Muscle of leg (tissue), 16 donors: ENCODE measurements at places on chromosomes 2 and 18.

- no peak for DNase-seq
Measured at GRCh38 chr2:59458800-59459199, 1094.7 kb downstream of the BCL11A start.

GRCh38 chr2:112577756-112578155 is 6.7 kb upstream of the CHCHD5 start:
- DNase-seq: peak; percentile 62

- DNase-seq: no peak
Measured at GRCh38 chr2:63665091-63665490, 76.3 kb downstream of the MDH1 start.

DNA sequence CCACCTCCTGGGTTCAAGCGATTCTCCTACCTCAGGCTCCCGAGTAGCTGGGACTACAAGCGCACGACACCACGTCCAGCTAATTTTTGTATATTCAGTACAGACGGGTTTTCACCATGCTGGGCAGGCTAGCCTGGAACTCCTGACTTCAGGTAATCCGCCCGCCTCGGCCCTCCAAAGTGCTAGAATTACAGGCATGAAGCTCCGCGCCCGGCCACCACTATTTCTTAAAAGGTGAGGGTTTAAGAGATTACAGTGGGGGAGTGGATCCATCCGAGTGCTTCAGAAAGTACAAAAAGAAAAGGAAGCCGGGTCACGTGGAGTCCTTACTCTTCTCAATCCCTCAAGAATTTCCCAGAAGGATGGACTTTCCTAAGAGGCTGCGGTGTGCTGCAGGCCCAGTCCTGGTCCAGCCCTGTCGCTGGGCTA is 146.9 kb downstream of the ANKRD44 start:
- DNase-seq: no peak

DNA sequence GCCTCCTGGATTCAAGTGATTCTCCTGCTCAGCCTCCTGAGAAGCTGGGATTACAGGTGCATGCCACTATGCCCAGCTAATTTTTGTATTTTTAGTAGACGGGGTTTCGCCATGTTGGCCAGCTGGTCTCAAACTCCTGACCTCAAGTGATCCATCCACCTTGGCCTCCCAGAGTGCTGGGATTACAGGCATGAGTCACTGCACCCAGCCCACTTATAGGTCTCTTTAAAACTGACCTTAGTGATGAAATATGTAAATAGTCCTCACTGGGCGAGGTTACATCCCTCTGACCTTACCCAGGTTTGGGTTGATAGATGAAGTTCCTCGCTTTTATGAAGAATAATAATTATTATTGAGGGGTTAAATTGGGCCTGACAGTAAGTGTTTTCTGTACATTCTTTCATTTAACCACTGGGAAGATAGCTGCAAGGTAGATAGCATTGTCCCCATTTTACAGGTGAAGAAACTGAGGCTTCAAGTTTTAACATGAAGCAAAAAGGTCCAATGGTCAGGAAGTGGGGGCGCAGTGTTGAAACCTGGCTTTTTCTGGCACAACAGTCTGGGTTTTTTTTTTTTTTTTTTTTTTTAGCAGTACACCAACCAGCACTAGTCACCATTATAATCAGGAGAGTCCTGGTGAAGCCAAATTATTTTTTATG is 174.8 kb upstream of the EPAS1 start:
- DNase-seq: no peak

GRCh38 chr18:40259115-40259835 is 1695.8 kb upstream of the PIK3C3 start:
- DNase-seq: peak; percentile 92

DNA sequence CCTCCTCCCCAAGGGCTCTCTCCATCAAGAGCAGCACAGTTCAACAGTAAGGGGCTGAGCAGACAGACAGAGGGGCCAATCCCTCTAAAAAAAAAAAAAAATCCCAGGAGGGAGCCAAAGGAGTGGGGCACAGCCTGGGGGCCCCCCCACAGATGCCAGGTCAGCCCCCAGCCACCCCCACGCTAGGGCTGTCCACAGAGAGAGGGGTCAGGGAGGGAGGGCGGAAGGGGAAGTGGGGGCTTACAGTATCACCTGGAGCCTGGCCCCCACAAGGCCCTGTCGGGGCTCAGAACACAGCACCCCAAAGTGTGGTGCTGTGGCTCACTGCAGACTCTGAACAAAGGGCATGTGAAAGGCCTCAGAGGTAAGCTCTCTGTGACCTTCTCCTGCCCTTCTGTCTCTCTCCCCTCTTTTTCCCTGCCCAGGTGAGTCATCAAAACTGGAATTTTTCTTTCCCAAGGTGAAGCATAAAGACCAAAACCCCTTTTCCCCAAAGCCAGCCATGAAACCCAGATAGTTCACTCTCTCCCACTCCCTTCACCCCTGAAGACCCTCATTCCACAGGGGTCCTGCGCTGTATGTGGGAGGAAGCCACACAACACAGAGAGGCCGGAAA is 13.9 kb downstream of the BIN1 start:
- DNase-seq: no peak

- peak; percentile 25 for DNase-seq
Measured at GRCh38 chr2:81942876-81943275, 1638.3 kb upstream of the LRRTM1 start.

- DNase-seq: peak; percentile 73
Measured at GRCh38 chr2:180456801-180457200, 449.7 kb upstream of the CWC22 start.

GRCh38 chr18:61889541-61889940 is 3.3 kb downstream of the RNF152 start:
- DNase-seq: no peak

DNA sequence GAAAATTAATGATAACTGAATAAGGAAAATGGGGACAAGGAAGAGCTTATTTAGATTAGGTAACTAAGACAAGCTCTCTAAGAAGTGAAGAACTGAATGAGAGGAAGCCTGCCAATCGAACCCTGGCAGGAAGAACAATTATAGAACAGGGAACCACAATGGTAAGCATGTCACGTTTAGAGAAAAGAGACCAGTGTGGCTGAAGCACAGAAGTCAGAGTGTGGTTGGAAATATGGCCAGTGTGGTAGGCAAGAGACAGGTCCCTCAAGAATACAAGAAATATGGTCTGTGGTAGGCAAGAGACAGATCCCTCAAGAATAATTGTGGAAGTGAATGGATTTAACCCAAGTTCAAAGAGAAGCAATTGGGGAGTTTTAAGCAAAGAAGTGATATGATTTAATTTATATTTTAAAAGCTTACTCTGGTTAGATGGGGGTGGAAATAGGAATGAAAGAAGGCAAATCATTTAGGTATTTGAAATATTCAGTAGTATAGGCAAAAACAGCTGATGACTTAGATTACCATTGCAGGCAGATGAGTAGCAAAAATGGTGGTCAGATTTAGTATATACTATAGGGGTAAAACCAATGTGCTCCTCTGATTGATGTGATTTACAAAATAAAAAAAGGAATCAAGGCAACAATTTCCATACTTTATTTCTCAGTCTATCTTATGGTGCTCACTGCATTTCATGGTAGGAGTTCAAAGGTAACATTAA is 38.8 kb upstream of the ERMN start:
- no peak for DNase-seq

GRCh38 chr18:75297731-75298130 is 87.1 kb downstream of the TSHZ1 start:
- peak; percentile 91 for DNase-seq

DNA sequence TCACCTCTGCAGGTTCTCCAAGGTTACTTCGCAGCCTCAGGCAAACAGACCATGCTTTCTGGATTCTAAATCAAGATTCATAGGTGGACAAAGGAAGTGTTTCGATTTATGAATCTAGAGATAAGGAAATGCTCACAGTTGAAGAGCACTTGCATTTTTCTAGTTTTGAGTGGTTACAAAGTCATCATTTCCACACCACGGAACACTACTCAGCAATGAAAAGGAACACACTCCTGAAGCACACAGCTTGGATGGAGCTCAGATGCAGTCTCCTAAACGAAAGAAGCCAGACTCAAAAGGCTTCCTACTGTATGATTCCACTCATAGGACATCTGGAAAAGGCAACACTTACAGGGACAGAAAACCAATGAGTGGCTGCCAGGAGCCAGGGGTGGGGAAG is 31.7 kb downstream of the SDC1 start:
- DNase-seq: no peak

GRCh38 chr2:79994161-79994560 is 310.4 kb downstream of the LRRTM1 start:
- no peak for DNase-seq

- no peak for DNase-seq
Measured at GRCh38 chr2:6656633-6657032, 209.1 kb downstream of the CMPK2 start.

- DNase-seq: peak; percentile 97
Measured at GRCh38 chr2:238320246-238320647, at the start of gene TRAF3IP1. TRAF3IP1 (plus strand) TSS chr2:238320518; CDS start chr2:238320663, 145 bp downstream.

GRCh38 chr2:208608122-208608835 is 201.7 kb downstream of the PTH2R start:
- DNase-seq: no peak

- peak; percentile 39 for DNase-seq
Measured at GRCh38 chr2:180559771-180560170, 420.6 kb upstream of the UBE2E3 start.

- DNase-seq: peak; percentile 87
Measured at GRCh38 chr18:4455113-4455811, at the start of gene DLGAP1. DLGAP1 (minus strand) TSS chr18:4455307.

DNA sequence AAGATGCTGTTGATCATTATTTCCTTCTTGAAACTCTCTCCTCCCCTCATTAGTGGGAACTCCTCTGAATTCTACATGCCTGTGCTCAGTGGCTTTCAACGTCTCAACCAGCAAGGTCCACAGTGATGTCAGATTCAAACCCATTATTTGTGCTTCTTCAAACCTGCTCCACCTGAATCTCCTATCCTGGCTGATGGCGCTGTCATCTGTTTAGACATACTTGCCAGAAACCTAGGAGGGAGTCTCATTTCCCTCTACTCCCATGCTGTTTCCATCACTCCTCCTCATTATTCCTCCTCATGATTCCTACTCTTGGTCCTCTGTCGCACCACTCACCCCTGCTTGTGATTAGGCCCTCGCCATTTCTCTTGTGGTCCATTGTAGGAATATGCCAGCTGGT is 2.9 kb upstream of the LPIN2 start:
- no peak for DNase-seq

DNA sequence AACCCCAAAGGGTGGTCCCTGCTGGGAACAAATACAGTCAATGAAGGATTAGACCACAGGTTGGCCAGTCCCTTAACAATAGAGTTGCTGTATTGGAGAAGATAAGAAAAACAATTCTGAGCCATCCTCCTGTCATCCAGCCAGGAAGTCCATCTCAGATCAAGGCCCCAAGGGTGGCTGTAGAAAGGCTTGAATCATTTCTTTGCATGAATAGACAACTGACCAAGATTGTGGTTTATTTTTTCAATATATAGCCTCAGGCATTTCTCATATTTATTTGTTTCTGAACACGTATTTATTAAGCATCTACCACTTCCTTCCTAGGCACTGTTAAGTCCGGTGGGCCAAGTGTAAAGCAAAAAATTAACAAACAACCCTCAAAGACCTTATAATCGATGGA is 274.4 kb upstream of the SLC14A2 start:
- DNase-seq: no peak

DNA sequence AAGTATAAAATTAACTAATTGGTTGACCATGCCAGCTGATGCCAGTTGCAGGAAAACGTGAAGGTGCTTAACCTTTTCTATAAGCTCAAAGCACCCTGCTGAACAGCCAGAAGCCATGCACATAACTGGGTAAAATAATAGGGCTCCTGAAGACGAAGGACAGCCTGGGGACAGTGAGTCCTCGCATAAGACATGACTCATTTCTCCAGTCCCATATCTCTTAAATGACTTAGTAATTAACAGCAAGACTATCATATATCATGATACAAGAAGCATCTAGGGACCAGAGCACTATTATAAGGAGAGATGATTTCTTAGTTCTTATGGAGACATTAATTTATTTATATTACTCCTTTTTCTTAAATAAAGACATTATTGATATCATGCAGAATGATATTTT is 100.5 kb upstream of the DOK6 start:
- DNase-seq: no peak

- DNase-seq: no peak
Measured at GRCh38 chr2:63662028-63662804, 73.5 kb downstream of the MDH1 start.

DNA sequence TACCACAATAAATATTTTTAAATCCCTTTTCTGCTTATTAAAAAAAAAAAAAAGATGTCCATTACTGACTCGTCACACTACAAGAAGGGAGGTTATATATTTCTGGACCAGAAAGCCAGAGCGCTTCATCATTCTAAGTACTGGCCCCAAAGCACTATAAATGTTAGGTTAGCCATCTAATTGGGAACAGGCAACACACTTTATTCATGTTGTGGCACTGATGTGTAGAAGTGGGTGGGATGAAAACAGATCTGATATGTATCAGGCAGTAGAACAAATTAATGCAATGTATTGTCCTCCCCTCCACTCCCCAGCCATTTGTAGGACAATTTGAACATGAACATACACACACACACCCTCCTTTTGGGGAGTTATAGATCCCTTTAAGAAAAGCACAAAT is 24.4 kb downstream of the LANCL1 start:
- no peak for DNase-seq

- DNase-seq: peak; percentile 77
Measured at GRCh38 chr18:48928787-48929186, 22.0 kb downstream of the SMAD7 start.

DNA sequence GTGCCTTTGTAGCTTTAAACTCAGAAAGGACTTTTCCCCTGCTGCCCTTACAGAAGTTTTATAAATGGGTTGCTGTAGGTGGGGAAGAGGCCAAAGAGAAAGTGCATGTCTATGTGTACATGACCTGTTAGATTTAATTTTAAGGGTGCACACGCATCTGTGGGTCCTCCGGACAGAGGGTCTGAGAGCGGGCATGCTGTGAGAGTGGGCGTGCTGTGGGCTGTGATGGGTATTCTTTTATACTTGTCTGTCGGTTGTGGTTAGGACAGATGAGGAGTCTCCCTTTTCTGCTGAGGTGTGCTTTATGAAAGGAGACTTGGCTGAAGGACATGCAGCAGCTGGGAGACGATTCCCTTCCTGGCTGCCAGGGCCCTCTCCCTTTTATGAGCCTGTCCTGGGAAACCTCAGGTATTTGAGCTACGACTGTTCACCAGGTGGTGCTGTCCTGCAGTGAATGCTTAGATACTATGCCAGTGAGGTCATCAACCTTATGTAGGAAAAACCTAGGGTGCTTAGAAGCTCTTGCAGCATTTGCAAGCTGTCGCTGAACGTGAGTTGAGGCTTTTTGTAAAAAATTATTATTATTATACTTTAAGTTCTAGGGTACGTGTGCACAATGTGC is 67.5 kb downstream of the TANC1 start:
- DNase-seq: peak; percentile 56

DNA sequence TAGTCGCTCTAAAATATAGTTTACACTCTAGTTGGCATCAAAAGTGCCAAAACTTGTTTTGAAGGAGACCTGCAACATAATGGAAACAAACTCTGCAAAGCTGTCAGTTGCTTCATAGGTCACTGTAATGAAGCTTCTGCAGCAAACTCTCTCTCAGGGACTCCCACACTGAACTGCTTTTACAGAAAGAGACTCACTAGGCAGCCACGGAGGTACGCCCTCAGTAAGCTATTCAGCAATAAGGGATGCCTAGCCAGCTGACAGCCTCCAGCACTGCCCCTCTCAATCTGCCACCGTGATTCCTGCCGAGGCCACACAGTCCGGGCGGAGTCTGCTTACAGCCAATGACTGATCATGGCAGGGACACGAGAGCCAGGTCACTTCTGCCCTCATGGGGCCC is 51.1 kb downstream of the COLEC12 start:
- peak; percentile 38 for DNase-seq

- DNase-seq: peak; percentile 30
Measured at GRCh38 chr2:105691947-105692390, 52.7 kb upstream of the NCK2 start.

- DNase-seq: peak; percentile 85
Measured at GRCh38 chr2:239316562-239317465, 84.0 kb downstream of the HDAC4 start.

GRCh38 chr2:105179469-105180372 is 61.8 kb upstream of the GPR45 start:
- peak; percentile 51 for DNase-seq
